ENCODE measurements at places on chromosomes 6 and 20. TPM values are rescaled to one million over a fixed set of nuclear protein-coding genes. Genes with fewer than 3 reads are reported as not detected.

AKAP12 gene
- total RNA-seq = 113 TPM

ADTRP gene
- 2.2 TPM for total RNA-seq

ITPR3 gene
- 26.3 TPM for total RNA-seq

OVOL2 gene
- total RNA-seq = not detected

SMOC2 gene
- total RNA-seq = not detected

FAM83B gene
- total RNA-seq = 0.16 TPM

MYLIP gene
- 33.2 TPM for total RNA-seq

TMX4 gene
- total RNA-seq = 20.5 TPM

PROCR gene
- 125 TPM for total RNA-seq

BPIFA1 gene
- not detected for total RNA-seq

LY6G6D gene
- total RNA-seq = not detected

SAMD3 gene
- 4.4 TPM for total RNA-seq

TRIM15 gene
- not detected for total RNA-seq

NCOA3 gene
- 15.3 TPM for total RNA-seq

AFG1L gene
- total RNA-seq = 2.8 TPM

TNNC2 gene
- total RNA-seq = 6.7 TPM

SLC13A3 gene
- total RNA-seq = 2.2 TPM

DDO gene
- 0.09 TPM for total RNA-seq

HLA-DQA2 gene
- total RNA-seq = not detected

RALGAPA2 gene
- total RNA-seq = 3.8 TPM

LHFPL5 gene
- not detected for total RNA-seq

NR2E1 gene
- total RNA-seq = not detected

NTSR1 gene
- under 0.01 TPM for total RNA-seq

SYCP2 gene
- 0.17 TPM for total RNA-seq

FGD2 gene
- total RNA-seq = not detected

ALDH8A1 gene
- total RNA-seq = 0.09 TPM

GGTLC1 gene
- not detected for total RNA-seq

BTN1A1 gene
- not detected for total RNA-seq

CRISP3 gene
- not detected for total RNA-seq

HEY2 gene
- total RNA-seq = not detected

RSPH4A gene
- under 0.01 TPM for total RNA-seq

FOXF2 gene
- total RNA-seq = 31.2 TPM

SFTA2 gene
- total RNA-seq = not detected

RRP36 gene
- 48.5 TPM for total RNA-seq

CHRNA4 gene
- not detected for total RNA-seq

FAM162B gene
- 0.32 TPM for total RNA-seq

MED23 gene
- total RNA-seq = 23.0 TPM

STX11 gene
- not detected for total RNA-seq

BTNL2 gene
- total RNA-seq = not detected

KCNK16 gene
- not detected for total RNA-seq

RAET1G gene
- 10.5 TPM for total RNA-seq

MOCS1 gene
- 5.7 TPM for total RNA-seq

APCDD1L gene
- total RNA-seq = 4.1 TPM

FAM50B gene
- total RNA-seq = 12.0 TPM

RIOK1 gene
- 17.2 TPM for total RNA-seq

C20orf202 gene
- not detected for total RNA-seq

LGSN gene
- total RNA-seq = not detected

FAM217B gene
- total RNA-seq = 2.9 TPM

SSR1 gene
- 35.9 TPM for total RNA-seq

TGM6 gene
- total RNA-seq = not detected

METTL24 gene
- total RNA-seq = 0.16 TPM

KIF6 gene
- 0.16 TPM for total RNA-seq

CCN5 gene
- total RNA-seq = 8.8 TPM

SLC22A23 gene
- total RNA-seq = 4.9 TPM

OR2B6 gene
- total RNA-seq = not detected

FOXS1 gene
- not detected for total RNA-seq

MCCD1 gene
- not detected for total RNA-seq

CTCFL gene
- not detected for total RNA-seq

TNFRSF6B gene
- total RNA-seq = 0.52 TPM

Data from bronchial smooth muscle cell (primary cell).